ENCODE measurements at places on chromosomes 4 and X. TPM values are rescaled to one million over a fixed set of nuclear protein-coding genes. Genes with fewer than 3 reads are reported as not detected.

Gene XAGE2
- total RNA-seq = not detected

Gene ARFIP1
- 29.1 TPM for total RNA-seq

Gene EXOC1L
- total RNA-seq = not detected

Gene GPM6B
- 1.5 TPM for total RNA-seq

Gene TMPRSS11B
- total RNA-seq = not detected

Gene PABPC1L2B
- not detected for total RNA-seq

Gene BBS12
- 2.2 TPM for total RNA-seq

Gene MAGEA1
- not detected for total RNA-seq

Gene EMD
- 63.0 TPM for total RNA-seq

Gene KCNIP4
- 0.80 TPM for total RNA-seq

Gene DCAF16
- 18.6 TPM for total RNA-seq

Measured in epithelial cell of proximal tubule (primary cell).